Caudate nucleus (tissue), 63 donors: ENCODE measurements at places on chromosomes 2 and 18.

DNA sequence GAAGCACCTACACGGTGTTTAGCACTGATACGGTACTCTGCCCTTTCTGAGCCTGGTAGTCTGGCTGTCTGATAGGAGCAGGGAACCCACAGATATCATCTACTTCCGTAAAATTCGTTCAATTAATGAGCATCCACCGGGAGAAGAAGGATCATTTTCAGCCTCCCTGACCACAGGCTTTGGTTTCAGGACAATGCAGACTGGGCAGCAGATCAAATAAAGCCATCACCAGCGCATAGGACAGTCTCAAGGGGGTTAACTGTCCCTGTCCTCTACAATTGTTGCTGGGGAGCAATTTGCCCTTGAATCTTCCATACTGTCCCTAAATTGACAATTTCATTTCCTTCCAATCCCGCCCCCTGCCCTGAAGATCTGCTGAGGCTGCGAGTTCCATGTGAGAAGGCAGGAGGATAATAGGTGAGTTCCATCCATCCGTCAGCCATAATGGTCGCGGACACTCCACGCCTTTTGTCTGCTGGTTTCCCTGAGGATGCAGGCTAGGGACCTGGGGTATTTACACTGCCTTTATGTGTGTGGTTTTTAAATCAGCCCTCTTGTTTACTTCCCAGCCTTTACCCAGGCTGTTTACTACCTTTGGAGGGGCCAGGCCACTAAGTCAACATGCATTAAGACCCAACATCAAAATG lies 110.0 kb downstream of the MYCN start:
- DNase-seq, result no peak

- DNase-seq, result no peak
Observed at GRCh38 chr18:60189856-60190255, 182.7 kb downstream of the MC4R start.

- DNase-seq, result no peak
Observed at GRCh38 chr2:37877457-37878315, 47.4 kb upstream of the RMDN2 start.

GRCh38 chr2:71460595-71461303 lies 7.4 kb downstream of the DYSF start:
- DNase-seq, result no peak

GRCh38 chr2:141497272-141497671 lies 633.5 kb downstream of the LRP1B start:
- no peak for DNase-seq

DNA sequence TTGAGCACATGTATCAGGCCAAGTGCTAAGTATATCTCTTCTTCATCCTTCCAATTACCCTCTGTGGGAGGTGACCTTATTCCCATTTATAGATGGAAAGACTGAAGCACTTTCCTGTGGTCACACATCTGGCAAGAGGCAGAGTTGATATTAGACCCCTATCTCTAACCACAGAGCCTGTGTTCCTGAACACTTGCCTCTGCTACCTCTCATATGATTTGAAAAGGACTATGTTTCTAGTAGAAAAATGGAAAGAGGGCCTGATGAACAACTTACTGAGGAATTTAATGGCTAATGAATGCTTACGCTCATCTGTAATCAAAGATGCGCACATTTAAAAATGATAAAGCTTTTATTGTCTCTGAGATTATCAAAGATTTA lies 46.2 kb upstream of the DYNC2LI1 start:
- DNase-seq, result no peak

DNA sequence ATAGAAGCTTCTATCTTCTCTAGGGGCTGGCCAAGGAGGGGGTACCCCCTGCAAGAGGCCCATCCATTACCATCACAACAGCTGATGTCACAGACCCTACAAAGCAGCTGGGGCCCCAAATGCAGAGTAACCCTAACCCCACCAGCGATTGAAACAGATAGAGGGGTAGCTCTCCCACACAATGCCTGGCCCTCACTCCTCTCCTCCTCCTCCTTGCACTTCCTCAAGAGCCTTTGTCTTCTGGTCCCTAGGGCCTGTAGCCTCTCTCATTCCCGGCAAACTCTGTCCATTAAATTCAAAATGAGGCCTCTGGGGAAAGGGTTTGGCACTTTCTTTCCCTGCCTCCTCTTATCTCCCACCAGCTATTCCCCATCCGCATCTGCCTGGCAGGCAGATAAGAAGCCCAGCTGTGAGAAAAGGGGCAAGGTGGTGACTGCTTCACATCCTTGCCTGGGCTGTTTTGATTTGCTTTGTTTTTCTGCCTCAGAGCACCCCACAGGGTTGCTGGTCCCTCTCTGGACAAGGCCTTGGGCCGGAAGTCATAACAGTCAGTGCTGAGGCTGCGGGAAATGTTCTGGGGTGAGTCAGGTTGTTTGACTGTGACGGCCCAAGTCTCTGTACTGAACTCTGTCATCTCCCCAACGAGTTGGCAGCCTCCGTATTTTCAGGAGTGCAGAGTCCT lies 26.1 kb upstream of the CYP26B1 start:
- DNase-seq, result no peak

- no peak for DNase-seq
Observed at GRCh38 chr2:109554758-109555157, 59.0 kb downstream of the SEPTIN10 start.

GRCh38 chr2:32688541-32688940 lies 60.7 kb downstream of the TTC27 start:
- no peak for DNase-seq

DNA sequence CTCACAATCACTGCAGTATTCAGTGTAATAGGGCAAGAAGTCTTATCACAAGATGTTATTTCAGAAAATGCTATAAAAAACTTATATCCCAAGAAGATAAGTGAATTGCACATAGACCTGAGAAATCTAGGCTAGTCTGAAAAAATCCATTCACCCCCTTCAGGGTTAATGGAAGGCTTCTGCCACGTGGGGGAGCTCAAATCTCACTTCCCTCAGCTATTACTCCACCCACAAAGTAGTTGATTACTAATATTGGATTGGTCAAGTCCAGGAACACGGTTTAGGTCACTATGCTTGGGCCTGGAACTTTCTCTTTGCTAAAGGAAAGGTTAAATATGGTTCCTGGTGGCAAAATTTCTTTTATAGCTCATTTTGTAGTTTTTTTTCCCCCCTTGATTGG lies 51.2 kb upstream of the ADAM23 start:
- DNase-seq, result no peak

GRCh38 chr2:239181903-239182581 lies 218.8 kb downstream of the HDAC4 start:
- DNase-seq, result no peak

- no peak for DNase-seq
Observed at GRCh38 chr2:38026846-38027245, 49.1 kb downstream of the CYP1B1 start.

GRCh38 chr18:22188559-22189267 lies 19.3 kb downstream of the GATA6 start:
- no peak for DNase-seq

DNA sequence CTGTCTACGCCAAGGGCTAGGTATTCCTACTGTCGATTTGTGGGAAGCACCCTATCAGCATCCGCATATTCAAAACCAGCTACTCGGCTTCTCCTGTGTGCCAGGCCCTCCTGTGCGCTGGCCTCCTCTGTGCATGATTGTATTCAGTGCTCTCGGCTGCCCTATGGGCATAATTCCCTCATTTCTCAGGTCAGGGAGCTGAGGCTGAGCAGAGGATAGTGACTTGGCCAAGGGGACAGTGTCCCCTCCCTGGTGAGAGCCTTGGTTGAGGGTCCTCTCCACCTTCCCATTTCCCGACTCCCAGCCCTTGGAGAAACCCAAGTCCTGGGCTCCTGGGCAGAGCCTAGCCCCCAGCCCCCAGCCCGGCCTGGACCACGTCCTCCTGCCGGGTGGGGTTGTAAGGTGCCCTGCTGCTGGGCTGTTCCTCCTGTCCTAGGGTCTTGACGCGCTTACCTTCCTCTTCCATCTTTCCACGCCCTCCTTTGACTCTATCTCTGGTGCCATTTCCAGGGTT lies 6.3 kb upstream of the HS6ST1 start:
- no peak for DNase-seq

DNA sequence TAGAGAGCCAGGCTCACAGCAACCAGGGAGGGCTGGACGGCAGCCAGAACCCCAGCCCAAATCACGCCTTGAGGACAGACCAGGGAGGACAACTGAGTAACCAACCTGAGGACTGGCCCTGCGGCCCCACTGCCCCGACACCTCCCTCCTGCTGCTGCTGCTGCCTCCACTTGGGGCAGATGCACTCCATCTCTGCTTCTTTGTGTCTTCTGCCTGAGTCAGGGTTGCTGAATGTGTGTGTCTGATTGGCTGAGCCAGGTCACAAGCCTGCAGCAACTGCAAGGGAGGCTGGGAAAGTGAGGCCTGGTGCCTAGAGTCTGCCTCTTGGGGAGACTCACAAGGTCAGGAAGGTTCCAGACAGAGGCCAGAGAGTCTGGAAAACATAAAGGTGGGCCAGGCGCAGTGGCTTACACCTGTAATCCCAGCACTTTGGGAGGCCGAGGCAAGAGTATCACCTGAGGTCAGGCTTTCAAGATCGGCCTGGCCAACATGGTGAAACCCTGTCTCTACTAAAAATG lies 83.4 kb downstream of the ZFP36L2 start:
- no peak for DNase-seq

DNA sequence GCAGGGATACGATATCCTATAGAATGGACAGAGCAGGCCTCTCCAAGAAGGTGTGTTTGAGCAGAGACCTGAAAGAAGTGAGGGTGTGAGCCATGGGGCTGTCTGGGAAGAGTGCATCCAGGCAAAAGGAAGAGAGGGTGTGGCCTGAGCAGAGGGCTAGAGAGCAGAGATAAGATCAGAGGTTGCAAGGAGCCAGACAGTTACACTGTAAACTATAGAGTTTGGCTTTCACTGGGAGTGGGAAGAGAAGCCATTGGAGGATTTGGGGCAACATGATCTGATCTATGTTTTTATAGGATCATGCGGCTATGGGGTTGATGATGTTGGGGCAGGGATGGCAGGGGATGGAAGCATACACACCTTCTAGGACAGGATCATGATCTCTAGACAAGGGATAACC lies 124.1 kb upstream of the MAP3K20 start:
- DNase-seq, result no peak

- DNase-seq, result no peak
Observed at GRCh38 chr2:42169874-42170521, 845 bp downstream of the EML4 start.

- no peak for DNase-seq
Observed at GRCh38 chr18:73088445-73088844, 220.7 kb upstream of the NETO1 start.

DNA sequence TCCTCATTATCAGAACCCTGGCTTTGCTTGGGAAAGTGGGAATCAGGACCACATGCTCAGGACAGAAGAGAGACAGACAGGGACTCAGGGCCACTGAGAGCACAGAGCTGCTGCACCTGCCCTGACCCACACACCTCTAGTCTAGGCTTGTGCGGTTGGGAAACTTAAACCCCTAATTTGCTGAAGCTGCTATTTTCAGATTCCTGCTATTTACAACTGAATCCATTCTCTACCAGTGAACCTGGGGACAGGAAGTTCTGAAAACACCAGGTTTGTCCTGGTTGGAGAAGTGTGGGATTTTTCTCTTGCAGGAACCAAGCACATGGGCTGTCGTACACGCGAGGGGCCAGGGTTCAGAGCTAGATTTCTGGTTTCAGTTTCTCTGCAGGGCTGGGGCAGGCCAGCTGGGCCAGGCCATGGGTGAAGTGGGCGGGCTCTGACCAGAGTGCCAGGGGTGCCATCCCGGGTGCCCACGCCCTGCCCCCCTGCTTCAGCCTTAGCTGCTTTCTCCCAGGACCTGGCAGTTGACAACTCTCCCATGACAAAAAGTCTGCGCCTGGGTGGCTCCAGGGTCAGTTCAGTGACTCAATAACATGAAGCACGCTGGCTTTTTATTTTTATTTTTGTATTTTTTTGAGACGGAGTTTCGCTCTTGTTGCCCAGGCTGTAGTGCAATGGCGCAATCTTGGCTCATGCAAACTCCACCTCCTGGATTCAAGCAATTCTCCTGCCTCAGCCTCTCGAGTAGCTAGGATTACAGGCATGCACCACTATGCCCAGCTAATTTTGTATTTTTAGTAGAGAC lies 51.3 kb upstream of the SLC1A4 start:
- no peak for DNase-seq
